ENCODE measurements at places on chromosomes 7 and 10. TPM values are rescaled to one million over a fixed set of nuclear protein-coding genes. Genes with fewer than 3 reads are reported as not detected.

Gene PRKCQ
- total RNA-seq, result 2.8 TPM

DNA sequence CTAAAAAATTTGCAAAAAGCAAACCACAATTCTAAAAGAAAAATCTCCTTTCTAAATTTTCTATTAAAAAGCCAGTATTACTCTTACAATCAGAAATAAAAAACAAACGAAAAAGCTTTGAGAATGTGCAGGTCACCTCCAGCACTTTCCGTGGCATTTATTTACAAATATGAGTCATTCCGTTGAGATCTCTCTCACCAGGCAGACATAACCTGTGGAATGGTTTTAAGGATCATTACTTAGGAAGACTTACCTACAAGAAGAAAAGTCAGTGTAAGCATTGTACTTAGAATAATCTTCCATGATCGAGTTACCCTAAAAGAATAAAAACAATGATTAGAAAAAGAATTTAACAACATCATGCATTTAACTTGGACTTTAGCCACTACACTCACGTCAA lies 3.3 kb downstream of the SUN3 start:
- no peak for DNase-seq

- DNase-seq, result no peak
These were observed 360.7 kb upstream of the PHF14 start for GRCh38 chr7:10612950-10613349.

DNA sequence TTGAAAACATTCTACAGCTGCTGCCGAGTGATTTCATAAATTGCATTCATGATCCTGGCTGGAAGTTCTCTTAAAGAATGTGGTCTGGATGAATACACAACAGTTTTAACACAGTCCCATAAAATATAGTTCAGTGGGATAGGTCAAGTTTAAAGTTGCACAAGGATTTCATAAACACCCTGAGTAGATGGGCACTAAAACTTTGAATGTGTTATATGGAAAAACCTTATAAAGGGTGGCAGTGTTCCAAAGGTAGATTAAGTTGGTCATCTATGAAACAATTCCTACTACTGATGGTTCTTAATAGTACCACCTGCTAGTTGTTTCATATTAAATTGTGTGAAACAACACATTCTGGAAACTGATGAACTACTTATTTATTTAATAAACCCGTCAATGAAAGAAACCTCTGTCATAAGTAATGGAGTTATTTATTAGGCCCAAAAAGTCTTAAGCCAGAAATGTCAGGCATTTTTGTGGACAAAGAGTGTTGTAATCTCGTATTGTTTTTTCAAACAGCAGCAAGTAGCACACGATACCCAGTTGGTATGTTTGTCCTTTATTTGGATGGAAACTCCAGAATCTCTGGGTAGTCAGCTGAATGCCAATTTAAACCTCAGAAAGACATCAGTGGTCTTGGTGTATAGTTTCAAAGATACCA lies 14.3 kb upstream of the RPA3 start:
- no peak for DNase-seq

DNA sequence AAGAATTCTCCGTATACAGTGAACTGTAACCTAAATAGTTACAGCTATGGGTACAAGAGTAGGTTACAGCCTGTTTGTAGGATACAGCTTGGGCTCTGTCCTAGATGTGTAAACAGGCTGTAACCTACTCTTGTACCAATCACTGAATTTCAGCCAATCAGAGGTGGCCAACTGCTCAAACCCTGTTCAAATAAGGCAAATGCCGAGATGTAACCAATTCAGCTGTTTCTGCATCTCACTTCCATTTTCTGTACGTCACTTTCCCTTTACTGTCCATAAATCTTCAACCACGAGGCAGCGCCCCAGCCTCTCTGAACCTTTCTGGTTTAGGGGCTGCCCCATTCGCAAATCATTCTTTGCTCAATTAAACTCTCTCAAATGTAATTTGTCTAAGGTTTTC lies 8.3 kb upstream of the MMP21 start:
- DNase-seq, result no peak

DNA sequence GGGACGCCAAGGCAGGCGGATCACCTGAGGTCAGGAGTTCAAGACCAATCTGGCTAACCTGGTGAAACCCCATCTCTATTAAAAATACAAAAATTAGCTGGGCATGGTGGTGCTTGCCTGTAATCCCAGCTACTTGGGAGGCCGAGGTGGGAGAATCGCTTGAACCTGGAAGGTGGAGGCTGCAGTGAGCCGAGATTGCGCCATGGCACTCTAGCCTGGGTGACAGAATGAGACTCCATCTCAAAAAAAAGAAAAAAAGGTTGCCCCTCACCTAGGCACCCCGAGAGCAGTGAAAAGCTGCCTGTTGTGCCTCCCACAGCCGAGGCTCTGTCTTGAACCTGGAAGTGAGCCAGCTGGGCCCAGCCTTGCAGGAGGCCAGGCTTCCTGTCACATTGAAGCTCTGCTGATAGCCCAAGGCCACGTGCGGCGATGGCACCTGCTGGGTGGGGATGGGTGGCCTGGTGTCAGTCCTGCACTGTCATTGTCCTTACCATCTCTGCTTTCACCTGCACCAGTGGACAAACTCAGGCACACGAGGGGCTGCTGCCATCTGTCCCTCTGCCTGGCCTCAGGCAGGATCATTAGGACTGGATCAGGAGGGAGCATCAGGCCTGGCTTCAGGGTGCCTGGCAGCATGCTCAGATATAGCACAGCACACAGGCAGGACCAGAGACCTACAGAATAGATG lies 37.8 kb downstream of the DNAJB12 start:
- no peak for DNase-seq

DNA sequence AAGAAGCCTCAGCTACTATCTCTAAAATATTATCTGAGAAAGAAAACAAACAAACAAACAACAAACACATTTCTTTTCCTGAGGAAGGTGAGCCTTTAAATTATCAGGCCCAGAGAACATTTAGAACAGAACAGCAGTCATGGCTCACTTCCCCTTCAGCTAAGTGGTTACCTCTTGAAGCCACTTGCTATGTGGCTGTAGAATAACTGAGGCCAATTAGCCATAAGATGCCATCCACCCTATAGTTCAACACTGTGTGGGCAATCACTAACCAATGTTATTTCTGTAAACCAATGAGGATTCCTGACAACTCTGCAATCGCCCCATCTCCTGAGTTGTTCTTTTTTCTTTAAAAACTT lies 3.7 kb upstream of the UPP1 start:
- no peak for DNase-seq

Data from uterus (tissue), 4 donors.